ENCODE measurements at places on chromosomes 6 and 20.

GRCh38 chr20:46960536-46960935 is 65.9 kb downstream of the EYA2 start:
- DNase-seq: no peak

DNA sequence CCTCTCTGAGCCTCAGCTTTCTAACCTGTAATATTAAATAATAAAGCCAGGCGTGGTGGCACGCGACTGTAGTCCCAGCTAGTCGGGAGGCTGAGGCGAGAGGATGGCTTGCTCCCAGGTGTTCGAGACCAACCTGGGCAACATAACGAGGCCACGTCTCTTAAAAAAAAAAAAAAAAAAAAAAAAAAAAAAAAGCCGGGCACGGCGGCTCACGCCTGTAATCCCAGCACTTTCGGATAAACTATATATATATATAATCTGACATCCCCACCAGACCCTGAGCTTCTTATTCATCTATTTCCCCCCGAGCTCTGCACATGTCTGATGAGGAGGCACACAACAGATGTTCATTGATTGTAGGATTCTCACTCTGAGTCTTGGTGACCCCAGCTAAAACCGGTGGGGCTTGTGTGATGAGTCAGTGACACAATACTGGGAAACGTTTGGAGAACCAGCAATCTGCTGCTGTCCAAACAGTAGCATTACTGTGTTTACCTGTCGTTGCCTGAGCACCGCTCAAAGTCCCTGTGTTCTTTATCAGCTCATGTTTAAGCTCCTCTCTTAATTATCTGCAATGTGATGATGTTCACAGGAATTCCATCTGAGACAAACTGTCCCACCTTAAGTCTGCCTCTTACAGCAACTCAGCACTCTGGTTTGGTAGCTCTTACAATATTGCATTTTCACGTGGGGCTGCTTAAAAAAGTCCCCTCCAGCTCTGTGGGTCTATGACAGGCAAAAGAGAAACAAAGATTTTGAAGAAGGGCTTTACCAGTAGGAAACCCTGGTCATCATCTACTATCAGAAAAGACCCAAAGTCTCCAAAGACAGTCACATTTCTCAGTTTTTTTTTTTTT is 1.0 kb upstream of the SPATA2 start:
- no peak for DNase-seq

GRCh38 chr6:117990151-117990550 is 83.1 kb downstream of the SLC35F1 start:
- DNase-seq: no peak

DNA sequence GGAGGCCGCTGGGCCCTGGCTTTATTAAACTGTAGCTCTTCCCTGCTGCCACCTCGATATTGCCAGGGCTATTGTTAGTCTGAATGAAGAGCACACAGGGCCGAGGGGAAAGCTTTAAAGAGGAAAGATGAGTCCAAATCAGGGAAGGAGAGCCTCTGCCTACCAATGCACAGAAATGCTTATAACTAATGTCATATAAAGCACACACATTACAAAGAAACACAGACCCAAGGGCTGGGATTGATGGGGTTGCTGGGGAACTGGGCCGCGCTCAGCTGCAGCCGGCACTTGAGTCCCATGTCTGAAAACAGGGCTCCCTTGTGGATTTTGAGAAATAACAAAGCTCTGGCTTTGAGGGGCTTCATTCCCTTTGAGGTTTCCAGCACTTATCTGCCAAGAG is 232.6 kb downstream of the CD83 start:
- DNase-seq: no peak

DNA sequence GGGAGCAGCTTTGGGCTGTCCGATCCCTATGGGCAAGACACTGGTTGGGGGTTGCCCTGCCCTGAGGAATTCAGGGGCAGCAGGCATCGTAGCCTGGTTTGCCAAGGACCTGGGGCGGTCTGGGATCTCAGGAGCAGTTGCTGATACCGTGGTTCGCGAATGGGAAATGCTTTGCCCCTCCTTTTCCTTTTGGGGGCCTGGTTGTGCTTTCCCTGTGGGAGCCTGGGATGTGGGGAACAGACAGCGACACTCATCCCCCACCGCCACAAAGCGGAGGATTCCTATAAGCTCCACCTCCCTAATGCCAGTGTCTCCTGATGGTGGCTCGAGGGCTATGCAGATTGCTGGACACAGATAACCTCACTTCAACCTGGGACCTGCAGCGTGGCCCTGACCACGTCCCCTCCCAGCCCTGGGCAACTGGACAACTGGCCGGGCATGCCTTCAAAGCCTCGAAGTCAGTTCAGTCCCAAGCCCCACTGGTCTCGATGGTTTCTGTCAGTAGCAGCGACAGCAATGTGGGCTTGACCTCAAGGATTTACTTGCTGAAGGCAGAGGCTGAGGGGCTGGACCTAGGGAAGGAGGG is 3.3 kb downstream of the CEBPB start:
- DNase-seq: no peak

- DNase-seq: no peak
Observed at GRCh38 chr6:43865932-43866645, 96.1 kb downstream of the VEGFA start.

- no peak for DNase-seq
Observed at GRCh38 chr20:46709459-46710152, at the start of gene SLC2A10. Gene SLC2A10, plus strand, starts transcription at chr20:46709649. Its CDS starts 88 bp downstream, at chr20:46709737.

GRCh38 chr6:166567813-166568212 is 18.7 kb downstream of the RAMACL start:
- no peak for DNase-seq

DNA sequence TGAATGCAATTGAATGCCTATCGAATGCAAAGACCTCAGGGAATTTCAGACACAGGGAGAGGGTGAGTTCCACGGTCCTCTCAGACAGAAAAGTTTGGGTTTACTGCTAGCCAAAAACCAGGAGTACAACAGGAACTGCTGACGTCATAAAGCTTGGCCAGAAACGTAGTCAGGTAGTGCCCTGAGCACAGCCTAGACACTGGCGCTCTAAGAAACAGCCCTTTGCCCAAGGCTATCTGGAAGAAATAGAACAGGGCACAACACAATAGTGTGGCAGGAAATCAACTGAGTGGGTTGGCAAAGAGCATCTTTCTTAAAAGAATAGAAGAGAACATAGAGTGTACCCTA is 58.0 kb downstream of the GFOD1 start:
- DNase-seq: no peak

DNA sequence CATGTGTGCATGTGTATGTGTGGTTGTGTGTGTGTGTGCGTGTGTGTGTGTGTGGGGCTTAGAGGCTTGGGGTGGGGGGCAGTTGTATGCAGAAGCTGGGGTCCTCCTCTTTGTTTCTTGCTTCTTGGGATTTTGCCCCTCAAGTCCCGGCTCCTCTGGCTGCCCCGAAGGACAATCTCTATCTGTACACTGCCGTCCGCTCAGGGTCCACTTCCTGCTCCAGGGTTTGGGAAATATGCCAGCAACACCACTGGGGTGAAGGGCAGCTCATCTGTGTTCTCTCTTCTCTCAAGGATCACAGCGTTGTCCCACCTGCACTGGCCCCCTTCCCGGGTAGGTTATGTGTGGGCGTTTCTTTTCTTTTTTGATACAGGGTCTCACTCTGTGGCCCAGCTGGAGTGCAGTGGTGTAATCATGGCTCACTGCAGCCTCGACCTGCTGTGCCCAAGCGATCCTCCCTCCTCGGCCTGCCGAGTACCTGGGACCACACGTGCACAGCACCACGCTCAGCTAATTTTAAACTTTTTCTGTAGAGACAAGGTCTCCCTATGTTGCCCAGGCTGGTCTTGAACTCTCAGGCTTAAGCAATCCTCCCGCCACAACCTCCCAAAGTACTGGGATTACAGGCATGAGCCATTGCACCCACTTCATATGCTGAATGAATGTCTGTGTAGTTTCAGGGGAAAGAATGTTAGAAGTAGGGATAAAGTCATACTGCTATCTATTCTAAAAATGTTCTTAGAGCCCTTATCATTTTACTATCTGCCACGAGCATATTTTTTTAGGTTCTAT is 25.7 kb downstream of the SLC2A4RG start:
- DNase-seq: no peak

- no peak for DNase-seq
Observed at GRCh38 chr6:70847106-70848084, 109.5 kb downstream of the B3GAT2 start.

DNA sequence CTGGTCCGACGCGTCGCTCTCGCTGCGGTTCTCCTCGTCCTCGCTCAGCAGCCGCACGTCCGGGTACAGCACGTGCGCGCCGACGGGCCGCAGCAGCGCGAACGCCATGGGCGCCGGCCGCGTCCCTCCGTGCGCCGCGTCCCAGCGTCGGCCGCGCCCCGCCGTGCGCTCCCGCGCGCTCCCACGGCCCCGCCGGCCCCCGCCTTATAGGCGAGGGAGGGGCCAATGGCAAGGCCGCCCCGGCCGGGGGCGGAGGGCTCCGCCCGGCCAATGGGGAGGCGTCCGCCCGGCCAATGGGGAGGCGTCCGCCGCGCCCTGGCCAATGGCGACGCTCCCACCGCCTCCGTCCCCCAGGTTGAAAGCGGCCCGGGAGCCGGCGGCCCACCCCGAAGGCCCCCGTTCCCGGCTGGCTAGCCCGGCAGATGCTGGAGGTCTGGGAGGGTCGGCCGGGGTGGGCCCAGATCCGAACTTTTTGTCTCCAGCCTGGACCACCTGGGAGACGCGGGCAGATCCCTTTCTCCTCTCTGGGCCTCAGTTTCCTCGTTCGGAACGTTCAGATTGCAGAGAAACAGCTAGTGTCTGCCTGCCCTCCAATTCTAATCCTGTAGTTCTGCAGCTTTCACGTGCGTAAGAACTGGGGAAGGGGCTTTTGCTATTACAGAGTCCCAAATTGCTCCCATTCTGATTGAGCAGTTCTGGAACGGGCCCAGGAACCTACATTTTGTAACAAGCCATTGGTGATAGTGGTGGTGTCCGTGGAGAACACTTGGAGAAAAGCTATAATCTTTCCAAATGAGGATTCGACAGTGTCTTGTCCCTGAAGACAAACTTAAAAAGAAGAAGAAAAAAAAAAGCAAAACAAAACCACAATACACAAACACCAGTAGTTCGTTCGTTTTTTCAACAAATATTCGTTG is at the start of gene TCF15:
TCF15 (minus strand) TSS at position 180 of the 917 bp plus-strand sequence; CDS start at position 108, 72 bp downstream.
- no peak for DNase-seq

DNA sequence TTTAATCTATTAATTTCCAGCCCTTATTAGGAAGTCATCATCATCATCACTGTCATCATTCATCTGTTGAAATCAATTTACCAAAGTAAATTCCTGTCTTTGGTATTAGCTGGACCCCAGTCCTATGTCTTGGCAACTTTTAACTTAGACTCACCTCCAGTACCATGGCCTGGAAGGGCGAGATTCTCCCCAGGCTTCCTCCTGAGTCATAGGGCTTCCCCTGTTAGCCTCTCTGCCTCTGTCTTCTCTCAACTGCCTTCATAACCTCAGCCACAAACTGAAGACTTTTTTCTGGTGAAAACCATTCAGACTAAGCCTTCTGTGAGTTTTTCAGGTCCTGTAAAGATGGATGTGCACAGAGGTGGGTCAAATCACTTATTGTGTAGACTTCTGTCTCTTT is 95.0 kb downstream of the NKAIN2 start:
- DNase-seq: no peak

GRCh38 chr20:3586093-3586492 is 77.1 kb downstream of the GFRA4 start:
- DNase-seq: no peak

DNA sequence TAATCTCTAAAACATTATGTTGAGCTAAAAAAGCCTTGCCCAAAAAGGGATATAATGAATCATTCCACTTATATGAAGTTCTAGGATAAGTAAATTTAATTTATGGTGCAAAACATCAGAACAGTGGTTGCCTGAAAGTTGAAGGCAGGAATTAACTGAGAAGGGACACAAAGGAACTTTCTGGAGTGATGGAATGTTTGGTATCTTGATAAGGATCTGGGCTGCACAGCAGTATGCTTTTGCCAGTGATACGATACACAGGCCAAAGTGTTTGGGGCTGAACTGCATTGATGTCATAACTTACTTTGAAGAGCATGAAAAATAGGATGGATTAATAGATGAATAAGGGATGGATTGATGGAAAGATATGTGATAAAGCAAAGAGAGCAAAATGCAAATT is 146.1 kb upstream of the LRFN2 start:
- DNase-seq: no peak

DNA sequence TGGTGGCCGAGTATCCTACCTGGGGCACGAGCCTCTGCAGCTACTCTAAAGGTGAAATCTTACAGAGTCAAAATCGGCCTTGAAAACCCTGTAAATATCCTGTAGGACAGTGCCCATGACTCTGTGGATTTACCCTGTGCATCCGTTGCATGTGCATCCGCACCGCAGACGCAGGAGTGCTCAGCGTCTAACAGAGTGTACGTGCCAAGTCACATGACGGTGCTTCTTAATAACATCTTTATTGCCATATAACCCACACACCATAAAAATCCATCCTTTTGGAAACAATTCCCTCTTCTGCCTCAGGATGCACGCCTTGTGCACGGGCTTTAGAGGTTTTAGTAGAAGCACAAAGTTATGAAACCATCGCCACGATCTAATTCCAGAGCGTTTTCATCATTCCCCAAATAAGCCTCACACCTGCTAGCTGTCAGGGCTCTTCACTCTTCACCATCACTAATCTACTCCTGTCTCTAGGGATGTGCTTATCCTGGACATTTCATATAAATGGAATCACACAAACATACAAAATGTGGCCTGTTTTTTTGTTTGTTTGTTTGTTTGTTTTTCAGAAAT is 384.5 kb upstream of the SULF2 start:
- no peak for DNase-seq

GRCh38 chr6:85421972-85422371 is 27.9 kb upstream of the NT5E start:
- no peak for DNase-seq

DNA sequence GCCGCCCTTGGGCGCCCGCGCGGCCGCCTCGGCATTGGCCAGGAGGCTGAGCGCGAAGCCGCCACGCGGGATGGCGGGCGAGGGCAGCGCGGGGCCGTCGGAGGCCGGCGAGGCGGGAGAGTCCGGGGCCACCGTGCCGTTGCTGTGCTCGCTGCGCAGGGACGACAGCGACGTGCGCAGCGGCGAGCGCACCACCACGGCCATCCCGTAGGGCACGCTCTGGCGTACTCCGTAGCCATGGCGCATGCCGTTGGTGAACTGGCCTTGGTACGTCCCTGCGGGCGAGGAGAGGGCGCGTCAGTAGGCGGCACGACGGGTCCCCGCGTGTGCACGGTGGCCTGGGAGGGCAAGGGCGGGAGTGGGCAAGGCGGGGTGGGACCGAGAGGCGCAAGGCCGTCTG is 26.9 kb downstream of the JPH2 start:
- no peak for DNase-seq

GRCh38 chr6:39301606-39302005 is 12.6 kb downstream of the KCNK17 start:
- no peak for DNase-seq

GRCh38 chr20:62662422-62662821 is 20.1 kb downstream of the SLCO4A1 start:
- DNase-seq: no peak

- no peak for DNase-seq
Observed at GRCh38 chr6:46749731-46750130, 3.0 kb downstream of the ANKRD66 start.

DNA sequence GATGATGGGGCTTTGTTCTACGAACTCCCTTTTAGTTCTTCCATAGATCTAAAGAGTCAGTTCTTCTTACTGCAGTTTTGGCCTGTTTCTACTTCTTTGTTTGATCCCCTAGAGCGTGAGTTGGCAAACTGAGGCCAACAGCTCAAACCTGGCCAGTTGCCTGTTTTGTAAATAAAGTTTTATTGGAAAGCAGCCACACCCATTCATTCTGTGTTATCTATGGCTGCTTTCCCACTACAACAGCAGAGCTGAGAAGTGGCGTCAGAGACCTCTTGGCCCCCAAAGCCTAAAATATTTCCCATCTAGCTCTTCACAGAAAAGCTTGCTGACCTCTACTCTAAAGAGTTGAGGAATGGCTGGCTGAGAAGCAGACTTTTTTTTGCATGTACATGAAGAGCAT is 52.2 kb downstream of the EYA2 start:
- no peak for DNase-seq

All from activated naive CD4-positive, alpha-beta T cell (primary cell).